ENCODE measurements at places on chromosomes 6 and 20. TPM values are rescaled to one million over a fixed set of nuclear protein-coding genes. Genes with fewer than 3 reads are reported as not detected.
A peak's percentile ranks its signal among the peaks of the same experiment; 100 is the strongest.

The SLC29A1 gene
- polyA plus RNA-seq, result 3.7 TPM

The ULBP1 gene
- not detected for polyA plus RNA-seq

The SLC17A1 gene
- polyA plus RNA-seq, result not detected

The CALHM4 gene
- not detected for polyA plus RNA-seq

The CRISP2 gene
- polyA plus RNA-seq, result not detected

The SLC35F1 gene
- not detected for polyA plus RNA-seq

The CD109 gene
- polyA plus RNA-seq, result 0.10 TPM

The CSNK2A1 gene
- polyA plus RNA-seq, result 48.2 TPM

The ADGRB3 gene
- not detected for polyA plus RNA-seq

The BHLHE23 gene
- polyA plus RNA-seq, result not detected

The TCP11 gene
- polyA plus RNA-seq, result not detected

GRCh38 chr20:36796117-36796516, 22.6 kb upstream of the DSN1 start:
- no peak for DNase-seq

DNA sequence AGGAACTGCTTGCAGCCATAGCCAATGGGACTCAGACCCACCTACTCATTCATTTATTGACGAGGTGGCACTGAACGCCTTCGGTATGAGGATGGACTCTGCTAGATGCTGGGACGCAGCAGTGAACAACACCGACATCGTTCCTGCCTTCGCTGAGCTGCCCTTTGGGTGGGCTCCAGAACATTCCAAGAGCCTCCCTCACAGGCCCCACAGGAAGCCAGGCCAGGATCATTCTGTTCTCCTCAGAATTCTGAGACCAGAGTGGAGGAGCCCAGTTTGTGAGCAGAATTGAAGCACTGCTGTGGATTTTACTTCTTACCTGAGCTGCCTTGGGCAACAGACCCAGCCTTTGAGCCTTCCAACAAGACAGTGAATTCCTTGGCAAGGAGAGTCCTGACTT, 82.1 kb downstream of the KCNB1 start:
- DNase-seq, result no peak

GRCh38 chr6:165990216-165990615, 177.4 kb downstream of the TBXT start:
- no peak for DNase-seq

- DNase-seq, result no peak
Measured at GRCh38 chr6:117613920-117614560, 11.7 kb upstream of the GOPC start.

DNA sequence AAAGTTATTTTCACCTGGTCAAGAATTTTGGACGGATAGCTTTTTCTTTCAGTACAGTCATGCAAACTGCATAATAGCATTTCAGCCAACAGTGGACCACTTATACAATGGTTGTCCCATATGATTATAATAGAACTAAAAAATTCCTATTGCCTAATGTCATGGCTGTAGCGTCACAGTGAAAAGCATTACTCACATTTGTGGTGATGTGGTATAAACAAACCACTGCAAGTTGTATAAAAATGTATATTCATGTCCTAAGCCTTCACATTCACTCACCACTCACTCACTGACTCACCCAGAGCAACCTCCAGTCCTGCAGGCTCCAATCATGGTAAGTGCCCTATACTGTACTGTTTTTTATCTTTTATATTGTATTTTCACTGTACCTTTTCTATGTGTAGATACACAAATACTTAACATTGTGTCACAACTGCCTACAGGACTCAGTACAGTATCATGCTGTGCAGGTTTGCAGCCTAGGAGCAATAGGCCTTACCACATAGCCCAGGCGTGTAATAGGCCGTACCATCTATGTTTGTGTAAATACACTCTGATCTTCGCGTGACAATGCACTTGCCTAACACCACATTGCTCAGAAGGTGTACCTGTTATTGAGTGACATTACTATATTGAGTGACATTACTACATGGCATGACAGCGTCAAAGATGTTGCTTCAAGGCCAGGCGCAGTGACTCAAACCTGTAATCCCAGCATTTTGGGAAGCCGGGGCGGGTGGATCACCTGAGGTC, 17.9 kb downstream of the ABHD12 start:
- no peak for DNase-seq

DNA sequence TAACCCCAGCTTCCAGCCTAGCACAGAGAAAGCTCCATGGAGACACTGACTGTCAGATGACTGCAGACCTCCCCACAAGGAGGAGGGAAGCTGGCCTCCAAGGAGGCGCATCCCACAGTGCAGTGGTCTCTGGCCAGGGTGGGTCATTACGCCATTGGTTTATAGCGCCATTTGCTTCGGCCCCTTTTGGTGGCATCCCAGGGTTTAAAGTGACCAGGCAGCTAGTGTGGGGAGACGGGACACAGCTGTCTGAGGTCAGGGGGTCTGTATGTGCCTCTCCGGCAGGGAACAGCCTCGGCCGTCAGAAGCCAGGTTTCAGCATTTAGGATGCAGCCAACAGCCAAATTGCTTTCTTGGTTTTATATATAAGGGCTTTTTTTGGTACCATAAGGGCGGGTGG, 15.8 kb upstream of the PMEPA1 start:
- no peak for DNase-seq

DNA sequence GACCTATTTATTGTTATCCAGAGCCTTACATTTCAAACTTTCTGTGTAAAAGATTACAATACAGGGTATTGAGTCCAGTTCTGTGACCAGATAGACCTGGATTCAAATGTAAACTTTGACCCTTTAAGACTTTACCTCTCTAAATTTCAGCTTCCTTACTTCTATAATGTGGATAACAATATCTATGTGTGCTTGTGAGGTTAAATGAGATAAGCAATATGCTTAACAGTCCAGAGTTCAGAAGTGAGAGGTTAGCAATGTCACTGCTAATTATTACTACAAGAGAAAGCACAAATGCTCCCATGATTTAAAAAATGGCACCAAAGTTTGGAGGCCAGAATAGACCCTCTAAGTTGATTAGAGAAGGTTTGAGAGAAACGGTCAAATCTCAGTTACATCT, 27.5 kb downstream of the EPB41L2 start:
- DNase-seq, result no peak

- DNase-seq, result no peak
Measured at GRCh38 chr20:4067600-4068261, 52.4 kb upstream of the RNF24 start.

DNA sequence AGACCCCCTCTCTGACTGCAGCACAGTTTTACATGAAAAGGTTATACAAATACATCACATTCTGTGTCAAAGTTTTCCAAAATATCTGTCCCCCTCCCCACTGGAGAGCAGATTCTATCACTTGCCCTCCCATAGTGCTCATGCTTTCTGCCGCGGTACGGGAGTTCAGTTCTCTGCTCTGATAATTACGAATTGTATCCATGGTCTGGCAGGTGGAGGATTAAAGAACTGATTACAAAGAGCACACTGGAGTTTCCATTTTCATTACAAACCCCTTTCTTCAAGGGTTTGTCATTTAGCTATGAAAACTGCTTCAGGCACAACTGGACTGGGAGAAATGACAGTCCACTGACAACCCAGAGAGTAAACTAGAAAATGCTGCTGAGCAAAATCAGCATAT, 166.0 kb downstream of the PDSS2 start:
- DNase-seq, result no peak

DNA sequence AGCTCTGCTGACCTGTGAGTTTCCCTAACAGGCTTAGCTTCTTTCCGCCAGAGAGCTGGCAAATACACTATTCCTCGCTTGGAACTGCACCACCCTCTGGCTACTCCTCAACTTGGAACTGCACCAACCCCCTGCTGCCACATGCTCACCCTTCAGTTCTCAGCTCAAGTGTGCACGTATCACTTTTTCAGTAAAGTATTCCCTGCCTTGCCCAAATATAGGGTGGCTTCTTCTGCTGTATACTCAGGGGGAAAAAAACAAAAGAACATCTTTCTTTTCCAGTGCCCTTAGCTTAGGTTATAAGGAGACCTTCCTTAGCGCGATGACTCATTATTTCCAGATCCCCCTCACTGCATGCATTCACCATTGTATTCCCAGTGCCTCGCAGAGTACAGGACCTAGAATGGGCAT, 21.2 kb downstream of the GNAS-AS1 start:
- no peak for DNase-seq

DNA sequence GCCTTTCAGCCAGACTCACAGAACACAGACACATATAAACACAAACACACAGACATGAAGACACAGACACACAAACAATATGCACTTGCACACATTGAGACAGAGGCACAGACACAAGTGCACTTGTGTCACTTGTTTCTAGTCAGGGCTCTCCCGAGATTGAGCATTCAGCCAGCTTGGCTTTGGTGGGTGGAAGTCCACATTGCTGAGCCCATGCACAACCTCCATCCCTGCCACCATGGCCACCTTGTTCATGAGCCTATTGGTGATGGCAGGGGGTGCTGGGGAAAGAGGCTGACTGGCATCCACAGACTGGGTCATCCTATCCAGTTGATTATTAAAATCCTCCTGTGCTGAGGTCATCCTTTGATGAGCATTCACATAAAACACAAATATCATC, 11.5 kb upstream of the CST7 start:
- no peak for DNase-seq

DNA sequence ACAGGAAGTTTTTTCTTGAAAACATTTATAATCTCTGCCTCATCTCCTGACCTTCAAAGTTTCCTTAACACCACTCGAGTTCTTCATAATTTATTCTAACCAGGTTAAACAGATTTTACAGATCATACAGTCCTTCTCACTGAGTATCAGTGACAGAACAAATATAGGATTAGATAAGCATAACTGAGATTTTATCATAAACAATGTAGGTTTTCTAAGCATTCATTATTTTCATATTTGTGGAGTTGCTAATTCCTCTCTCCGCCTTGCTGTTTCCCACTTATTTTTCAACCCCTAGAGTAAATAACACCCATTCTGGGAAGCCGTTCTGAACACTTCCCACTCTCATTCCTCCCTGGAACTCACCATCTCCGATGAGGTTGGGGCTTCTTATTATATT, 229.9 kb downstream of the HACE1 start:
- no peak for DNase-seq

DNA sequence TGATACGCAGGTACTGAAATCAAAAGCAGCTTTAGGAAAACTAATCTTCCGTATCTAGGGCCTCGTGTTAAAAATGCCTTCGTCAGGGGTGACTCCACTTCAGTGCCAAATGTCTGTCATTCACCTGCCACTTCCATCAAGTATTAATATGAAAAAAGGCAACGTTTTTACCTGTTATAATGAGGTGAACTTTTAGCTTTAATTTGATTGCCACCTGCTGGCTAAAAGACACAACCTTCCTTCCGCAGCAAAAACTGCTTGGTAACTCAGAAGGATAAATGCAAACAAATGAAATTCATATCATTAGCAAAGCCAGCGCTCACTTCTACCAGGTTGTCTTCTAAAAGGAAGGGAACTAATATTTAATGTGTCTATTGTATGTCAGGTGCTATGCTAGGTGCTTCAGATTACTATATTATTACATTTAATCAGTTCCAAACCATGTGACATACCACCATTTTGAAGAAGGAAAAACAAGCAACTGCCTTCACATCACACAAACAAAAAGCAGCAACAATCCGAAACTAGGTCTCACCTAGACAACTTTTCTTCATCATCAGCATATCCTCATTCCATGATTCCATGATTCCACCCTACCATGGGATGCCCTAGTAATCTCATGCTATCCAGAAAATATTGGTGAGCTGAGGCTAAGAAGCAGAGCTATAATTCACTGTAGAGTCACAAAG, 20.6 kb upstream of the ARHGAP18 start:
- peak; percentile 52 for DNase-seq

- DNase-seq, result no peak
Measured at GRCh38 chr20:47319517-47320252, 36.8 kb downstream of the ZMYND8 start.

GRCh38 chr20:32338665-32339064, 19.5 kb upstream of the ASXL1 start:
- no peak for DNase-seq

- DNase-seq, result no peak
Measured at GRCh38 chr6:119327810-119328209, 21.8 kb downstream of the MAN1A1 start.

GRCh38 chr6:93453956-93454355, 34.6 kb upstream of the EPHA7 start:
- no peak for DNase-seq

- DNase-seq, result no peak
Measured at GRCh38 chr6:139425780-139426179, 51.3 kb upstream of the CITED2 start.

- no peak for DNase-seq
Measured at GRCh38 chr20:3894796-3895195, 5.6 kb downstream of the PANK2 start.

GRCh38 chr6:89467437-89467836, 34.5 kb downstream of the ANKRD6 start:
- no peak for DNase-seq

DNA sequence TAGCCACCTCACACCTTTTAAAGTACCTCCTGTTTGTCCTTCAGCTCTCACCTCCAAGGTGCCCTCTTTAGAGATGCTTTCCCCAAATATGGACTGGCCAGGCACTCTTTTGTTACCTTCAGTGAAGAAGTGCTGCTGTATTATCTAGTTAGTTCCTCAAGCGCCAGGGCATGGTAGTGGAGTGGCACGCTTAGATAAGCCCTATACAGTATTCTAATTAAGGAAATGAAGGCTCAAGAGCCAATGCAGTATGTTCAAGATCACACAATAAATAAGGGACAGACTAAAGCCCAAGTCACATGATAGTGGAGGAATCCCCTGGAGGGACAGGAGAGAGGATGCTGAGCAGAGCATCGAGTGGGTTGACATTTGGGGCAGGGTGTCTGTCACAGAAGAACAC, 28.5 kb upstream of the GFOD1 start:
- no peak for DNase-seq

- DNase-seq, result peak; percentile 10
Measured at GRCh38 chr20:63295846-63296245, 2.9 kb downstream of the COL20A1 start.

DNA sequence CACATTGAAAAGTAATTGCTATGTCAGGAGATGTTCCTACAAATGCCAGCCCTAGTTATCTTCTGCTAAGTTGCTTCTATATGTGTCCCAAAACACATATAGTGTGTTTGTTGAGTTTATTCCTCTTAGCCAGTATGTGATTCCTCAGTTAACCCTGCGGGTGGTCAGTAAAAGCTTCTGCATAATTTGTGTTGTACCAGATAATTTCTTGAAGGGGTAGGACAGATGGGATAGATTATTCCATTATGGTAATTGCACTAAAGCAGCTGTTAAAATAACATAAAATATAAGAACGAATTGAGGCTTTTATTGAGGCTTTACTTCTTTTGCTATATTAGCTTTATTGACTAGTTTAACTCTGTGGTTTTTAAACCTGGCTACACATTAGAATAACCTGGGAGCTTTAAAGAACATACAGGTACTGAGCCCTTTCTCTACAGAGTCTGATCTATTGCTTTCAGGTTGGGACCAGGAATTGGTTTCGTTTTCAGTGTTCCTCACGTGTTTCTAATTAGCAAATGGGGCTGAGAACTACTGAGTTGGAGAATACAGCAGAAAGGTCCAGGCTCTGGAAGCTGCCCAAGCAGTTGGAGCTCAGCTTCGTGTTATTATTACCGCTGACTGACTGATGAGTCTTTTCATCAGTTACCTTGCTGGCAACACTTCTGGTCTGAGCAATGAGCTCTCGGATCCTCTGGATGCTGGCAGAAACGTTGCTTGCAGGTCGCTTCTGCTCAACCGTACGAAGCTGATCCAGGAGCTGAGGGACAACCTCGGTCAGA, 56.9 kb downstream of the FAM229B start:
- no peak for DNase-seq

- DNase-seq, result no peak
Measured at GRCh38 chr6:5229356-5229755, 31.4 kb downstream of the LYRM4 start.
